NCI-H446 treated with DMSO at 0.1 percent for 48 hours (cell line): ENCODE measurements at places on chromosomes 3 and 15.

DNA sequence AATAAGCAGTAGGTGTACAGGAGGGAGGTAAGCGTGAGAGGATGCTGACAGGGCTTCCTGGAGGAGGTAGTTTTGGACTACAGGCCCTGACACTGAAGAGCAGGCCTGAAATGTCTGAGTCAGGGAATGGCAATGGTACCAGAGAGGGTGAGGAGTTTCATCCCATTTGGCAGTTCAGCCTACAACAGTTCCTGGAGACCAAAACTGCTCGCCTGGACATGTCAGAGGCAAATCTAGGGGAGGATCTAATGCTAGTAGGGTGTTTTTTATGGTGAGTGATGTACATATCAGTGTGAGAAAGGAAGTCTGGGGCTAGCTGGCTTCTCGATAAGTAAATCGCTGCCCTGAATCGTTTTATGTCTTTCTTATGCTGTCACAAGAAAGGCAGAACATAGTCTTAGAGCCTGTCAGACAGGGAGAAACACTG, 13.8 kb upstream of the TNFSF10 start:
- no peak for DNase-seq

DNA sequence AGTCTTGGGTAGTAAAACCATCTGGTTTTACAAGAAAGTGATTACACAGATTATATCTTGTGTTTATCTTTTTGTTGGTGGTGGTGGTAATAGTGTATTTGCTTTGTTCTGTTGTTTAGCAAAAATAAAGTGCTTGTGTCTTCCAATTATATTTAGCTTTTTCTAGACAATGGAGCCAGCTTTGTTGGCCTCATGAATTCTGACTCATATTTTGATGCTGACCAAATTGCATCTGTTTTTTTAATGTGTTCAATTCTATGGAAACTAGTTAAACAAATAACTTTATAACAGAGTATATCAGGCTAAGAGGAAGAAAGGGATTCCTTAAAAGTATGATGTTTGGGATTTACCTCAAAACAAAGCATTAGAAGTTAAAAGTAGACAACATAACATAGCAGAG, 69.3 kb upstream of the BFSP2 start:
- DNase-seq: no peak

GRCh38 chr3:127399154-127399553, 111.3 kb upstream of the PRR20G start:
- DNase-seq: no peak

GRCh38 chr3:72675243-72675642, 173.0 kb downstream of the SHQ1 start:
- no peak for DNase-seq
